ENCODE measurements at places on chromosomes 3 and 15. TPM values are rescaled to one million over a fixed set of nuclear protein-coding genes. Genes with fewer than 3 reads are reported as not detected.

HYKK gene
- polyA plus RNA-seq, result 6.6 TPM

LSMEM2 gene
- polyA plus RNA-seq, result 0.51 TPM

PLCH1 gene
- polyA plus RNA-seq, result 1.1 TPM

SPSB4 gene
- 5.4 TPM for polyA plus RNA-seq

CCDC54 gene
- polyA plus RNA-seq, result not detected

DAZL gene
- polyA plus RNA-seq, result not detected

NTRK3 gene
- 12.5 TPM for polyA plus RNA-seq

ITIH1 gene
- polyA plus RNA-seq, result not detected

TPM1 gene
- 89.6 TPM for polyA plus RNA-seq

ISG20 gene
- 6.4 TPM for polyA plus RNA-seq

GRCh38 chr15:53129121-53129904, 339.2 kb upstream of the ONECUT1 start:
- peak; percentile 91 for DNase-seq

DNA sequence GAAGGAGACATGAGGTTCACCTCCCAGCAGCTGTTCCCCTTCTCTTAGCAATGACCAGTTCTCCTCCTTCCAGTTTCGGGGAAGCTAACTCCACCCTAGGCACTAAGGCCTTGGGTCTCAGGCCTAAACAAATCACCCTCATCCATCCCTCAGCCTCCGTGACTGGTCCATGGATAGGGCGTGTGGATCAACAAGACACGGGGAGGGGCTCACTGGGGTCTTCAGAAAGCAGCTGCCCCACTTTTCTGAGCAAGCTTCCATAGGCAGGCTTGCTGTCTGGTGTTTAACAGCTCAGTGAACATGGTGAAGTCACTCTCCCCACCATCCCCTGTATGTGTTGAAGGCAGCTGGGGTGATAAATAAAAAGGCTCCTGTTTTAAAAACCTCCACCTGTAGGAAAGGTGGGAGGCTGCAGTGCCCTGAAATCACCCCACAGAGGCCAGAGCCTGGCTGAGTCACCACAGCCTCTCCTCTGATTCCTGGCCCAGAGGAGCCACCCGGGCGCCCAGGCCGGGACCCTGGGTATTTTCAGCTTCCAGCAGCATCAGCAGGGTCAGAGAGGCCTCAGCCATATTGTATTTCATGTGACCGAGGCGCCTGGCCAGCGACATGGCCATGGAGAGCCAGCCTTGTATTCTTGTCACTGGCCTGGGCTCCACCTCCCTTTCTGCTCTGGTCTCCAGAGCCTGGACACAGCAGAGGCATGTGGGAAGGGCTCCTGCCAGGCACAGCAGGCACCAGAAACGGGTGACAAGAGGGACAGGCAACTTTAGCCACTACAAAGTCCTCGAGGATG, 60.3 kb upstream of the HERC1 start:
- DNase-seq, result no peak

GRCh38 chr3:143360244-143360643, 240.7 kb downstream of the CHST2 start:
- DNase-seq, result peak; percentile 35

GRCh38 chr3:89971329-89971728, 863.9 kb downstream of the EPHA3 start:
- DNase-seq, result no peak

DNA sequence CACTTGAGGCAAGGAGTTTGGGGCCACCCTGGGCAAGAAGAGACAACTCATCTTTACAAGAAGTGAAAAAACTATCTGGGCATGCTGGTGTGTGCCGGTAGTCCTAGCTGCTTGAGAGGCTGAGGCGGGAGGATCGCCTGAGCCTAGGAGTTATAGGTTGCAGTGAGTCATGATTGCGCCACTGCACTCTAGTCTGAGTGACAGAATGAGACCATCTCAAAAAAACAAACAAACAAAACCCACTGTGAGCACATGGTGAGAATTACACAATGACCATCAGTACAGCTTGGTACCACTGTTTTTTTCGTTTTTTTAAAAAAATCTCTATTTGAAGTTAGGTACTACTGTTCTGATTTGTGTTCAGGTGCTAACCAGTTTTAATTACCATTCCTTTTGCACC, 13.6 kb downstream of the VPS39 start:
- no peak for DNase-seq

DNA sequence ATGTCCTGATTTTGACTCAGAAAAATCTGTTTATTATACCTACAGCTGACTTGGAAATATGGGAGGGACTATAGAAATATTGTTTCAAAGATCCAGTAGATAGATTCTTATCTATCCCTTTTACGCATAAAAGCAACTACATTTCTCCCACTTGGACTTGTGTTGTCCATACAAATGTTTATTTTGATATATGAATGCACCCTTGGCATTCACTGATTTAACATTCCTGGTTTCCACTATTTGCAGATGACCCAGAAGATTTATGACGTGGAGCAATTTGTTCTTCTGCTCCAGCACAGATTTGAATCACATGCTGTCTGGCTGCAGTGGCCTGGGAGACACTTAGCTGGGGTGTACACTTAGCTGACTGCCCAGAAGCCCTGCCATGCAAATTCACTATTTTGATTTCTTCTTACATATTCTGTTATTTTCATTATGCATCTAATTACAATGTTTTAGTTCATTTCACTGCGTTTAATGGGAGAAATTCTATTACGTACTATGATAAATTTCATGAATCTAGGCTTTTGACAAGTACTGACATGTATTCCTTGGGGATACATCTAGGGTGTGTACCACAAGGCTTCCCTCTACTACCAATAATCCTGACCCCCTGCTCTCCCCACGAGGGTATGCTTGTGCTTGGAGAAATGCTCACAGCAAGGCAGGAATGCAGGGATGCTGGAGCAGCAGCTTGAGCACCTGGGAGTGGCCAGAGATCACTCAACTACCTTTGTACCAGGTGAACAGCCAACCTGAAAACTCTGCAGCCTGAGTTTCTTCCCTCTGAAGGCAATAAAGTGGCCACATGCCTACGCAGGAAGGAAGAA, 223.6 kb upstream of the TBL1XR1 start:
- DNase-seq, result no peak

DNA sequence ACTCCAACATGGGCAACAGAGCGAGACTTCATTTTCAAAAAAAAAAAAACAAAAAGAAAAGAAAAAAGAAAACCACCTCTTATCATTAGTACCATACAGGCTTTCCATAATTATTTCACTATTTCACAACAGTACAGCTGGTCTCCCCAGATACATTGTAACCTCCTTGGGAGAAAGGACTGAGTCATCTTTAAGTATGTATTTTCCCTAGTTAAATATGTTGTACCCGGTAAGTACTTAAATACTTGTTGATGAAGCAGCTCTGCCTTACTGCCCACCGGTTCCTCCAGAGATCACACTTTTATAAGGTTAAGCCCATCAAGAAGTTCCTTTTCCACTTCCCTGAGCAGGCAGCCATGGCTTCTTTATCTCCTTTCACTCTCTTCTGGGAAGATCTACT, 789.5 kb upstream of the CFAP20DC start:
- no peak for DNase-seq

DNA sequence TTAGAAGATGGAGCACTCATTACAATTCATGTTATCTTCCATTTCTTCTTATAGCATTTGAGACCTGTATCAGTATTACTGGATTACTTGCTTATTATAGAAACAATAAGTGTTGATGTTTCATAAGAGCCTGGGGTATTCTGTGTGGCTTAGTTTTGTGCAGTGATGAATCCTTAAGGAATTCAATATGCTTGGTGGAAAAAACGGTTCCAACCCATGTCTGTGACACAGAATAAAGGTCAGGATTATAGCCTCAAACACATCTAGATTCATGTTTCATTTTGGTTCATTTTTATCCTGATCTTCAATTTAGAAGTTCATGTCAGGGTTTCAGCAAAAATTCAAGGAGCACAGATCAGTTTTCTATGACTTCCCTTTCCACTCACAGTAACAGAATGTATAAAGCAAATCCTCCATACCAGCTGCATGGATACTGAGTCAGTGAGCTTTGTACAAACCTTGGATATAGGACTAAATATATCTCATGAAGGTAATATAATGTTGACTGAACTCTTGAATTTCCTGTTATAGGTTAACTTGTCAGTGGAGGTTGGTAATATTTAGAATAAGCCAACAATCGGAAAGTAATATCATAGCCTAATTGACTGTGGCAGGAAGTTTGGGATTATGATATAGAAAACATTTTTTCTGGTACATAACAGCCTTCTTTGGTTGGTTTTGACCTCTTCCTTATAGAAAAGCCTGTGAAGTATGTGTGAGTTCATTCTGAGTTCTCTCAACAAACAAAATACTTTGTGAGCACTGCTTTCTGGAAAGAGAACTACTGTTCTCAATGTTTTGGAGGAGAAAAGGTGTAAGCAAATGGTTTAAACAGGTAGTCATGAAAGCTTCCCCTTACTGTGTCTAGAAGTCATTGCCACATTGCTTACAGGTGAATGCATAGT, 218.2 kb upstream of the TPM1 start:
- no peak for DNase-seq

GRCh38 chr3:193342551-193342950, 36.0 kb downstream of the ATP13A5 start:
- DNase-seq, result peak; percentile 50

DNA sequence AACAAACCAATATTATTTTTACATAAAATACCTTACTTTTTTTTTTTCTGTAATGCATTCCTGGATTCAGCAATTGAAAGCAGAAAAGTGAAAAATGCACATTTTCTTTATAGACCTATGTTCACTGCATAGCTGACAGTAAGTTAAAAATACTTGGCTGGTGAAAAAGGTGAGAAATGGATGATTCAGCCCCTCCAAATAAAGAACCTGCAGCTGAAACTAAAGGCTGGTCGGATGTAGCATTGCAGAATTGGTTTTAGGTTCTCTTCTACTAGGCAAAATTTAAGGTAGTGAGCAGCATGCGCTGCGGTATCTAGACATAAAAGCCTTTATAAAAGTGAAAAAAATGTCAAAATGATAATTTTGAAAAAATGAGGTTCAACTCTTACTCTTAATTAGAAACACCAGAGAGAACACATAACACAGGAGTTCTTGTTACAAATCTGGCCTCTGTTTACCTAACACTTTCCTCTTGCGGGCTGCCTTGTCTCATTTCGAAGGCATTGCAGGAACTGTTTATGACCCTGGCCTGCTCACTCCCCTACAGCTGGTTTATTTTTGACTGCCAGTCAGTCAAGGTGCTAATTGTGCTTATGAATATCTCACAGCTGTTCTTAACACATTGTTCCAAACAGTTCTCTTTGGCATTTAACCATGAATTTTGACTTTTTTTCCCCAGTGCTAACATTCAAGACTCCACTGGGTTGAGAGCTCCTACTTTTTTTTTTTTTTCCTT, 455.4 kb upstream of the TBL1XR1 start:
- DNase-seq, result peak; percentile 63

- DNase-seq, result no peak
Observed at GRCh38 chr15:31727612-31728011, 302.7 kb upstream of the CHRNA7 start.

DNA sequence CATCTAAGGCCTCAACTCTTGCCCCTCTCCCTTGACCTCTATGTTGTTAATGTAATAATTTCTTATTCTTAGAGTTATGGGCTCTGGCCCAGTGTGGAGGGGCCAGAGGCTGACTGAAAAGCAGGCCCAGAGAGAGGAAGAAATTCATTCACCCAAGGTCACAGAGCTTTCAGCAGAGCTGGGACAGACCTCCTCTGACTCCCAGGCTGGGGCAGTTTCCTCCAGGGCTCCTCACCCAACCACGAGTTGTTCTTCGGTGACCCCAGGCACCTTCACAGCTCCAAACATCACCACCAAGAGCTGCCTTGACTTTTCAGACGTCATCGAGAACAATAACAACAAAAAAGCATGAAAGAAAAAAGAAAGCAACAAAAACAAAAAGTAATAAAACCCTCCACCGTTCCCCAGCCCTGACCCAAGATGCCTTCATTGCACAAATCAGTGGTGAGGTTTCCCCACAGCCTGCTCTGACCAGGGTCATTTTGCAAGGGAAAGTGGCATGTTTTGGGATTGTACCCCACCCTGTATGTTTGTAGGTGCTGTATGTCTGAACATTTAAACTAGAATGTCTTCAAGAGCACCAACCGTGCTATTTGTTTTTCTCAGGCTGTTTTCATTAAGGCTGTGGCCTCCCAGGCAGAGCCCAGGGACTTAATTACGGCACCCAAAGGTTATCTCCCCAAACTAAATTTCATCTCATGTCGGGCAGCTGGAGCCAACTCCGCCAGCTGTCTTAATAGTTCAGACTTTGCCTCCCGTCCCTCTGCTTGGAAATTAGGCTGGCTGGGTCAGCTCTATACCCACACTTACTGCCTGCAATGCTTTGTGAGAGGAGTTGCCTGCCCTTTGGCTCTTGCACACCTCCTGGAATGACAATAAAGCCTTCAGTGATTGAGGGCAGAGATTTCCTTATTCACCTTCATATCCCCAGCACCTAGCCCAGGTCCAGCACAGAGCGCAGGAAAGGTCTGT, 173.8 kb downstream of the RPLP1 start:
- DNase-seq, result no peak

GRCh38 chr3:112638327-112639020, 2.5 kb downstream of the CCDC80 start:
- DNase-seq, result no peak

- DNase-seq, result no peak
Observed at GRCh38 chr15:48423342-48423741, 92.1 kb downstream of the DUT start.

GRCh38 chr3:14428087-14429033, 26.0 kb downstream of the SLC6A6 start:
- DNase-seq, result no peak

GRCh38 chr3:1677576-1678156, 421.0 kb upstream of the CNTN4 start:
- peak; percentile 28 for DNase-seq

DNA sequence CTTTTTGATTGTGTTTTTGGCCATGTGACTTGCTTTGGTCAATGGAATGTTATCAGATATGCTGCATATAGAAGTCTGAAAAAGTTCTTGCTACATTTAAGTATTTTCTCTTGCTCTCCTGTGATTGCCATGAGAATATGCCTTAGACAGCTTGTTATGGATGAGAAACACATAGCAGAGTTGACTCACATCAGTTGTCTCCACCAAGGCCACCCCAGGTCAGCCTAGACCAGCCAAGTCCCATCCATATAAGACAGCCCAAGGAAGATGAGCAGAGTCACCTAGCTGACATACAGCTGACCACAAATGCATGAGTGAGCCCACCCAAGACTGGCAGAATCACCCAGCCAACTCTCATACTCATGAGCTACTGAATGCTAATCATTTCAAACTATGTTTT, 153.0 kb downstream of the THRB start:
- no peak for DNase-seq

GRCh38 chr15:64017082-64017588, 29.1 kb downstream of the DAPK2 start:
- no peak for DNase-seq

DNA sequence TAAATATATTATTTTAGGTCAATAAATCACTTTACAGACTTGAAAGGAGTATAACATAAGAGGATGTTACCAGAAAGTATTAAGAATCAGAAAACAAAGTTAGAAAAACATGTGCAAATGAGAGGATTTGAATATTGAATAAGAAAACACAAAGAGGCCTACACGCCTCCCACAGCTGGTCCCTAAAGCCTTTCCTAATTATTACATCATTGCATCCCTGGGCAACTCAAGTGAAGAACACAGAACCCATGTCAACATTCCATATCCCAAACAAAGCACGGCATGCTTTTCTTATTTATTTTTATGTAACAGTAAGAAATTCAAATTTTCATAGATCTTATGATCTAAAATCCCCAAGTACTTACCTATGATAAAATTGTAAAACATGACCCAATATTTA, 61.2 kb downstream of the HERC1 start:
- DNase-seq, result peak; percentile 13
